Forelimb muscle (tissue), 1 donor: ENCODE measurements at places on chromosomes 3 and 15. TPM values are rescaled to one million over a fixed set of nuclear protein-coding genes. Genes with fewer than 3 reads are reported as not detected.

ESYT3 gene
- polyA plus RNA-seq: 20.7 TPM

- no peak for DNase-seq
Observed at GRCh38 chr3:184821034-184821433, 9.1 kb downstream of the VPS8 start.

DNA sequence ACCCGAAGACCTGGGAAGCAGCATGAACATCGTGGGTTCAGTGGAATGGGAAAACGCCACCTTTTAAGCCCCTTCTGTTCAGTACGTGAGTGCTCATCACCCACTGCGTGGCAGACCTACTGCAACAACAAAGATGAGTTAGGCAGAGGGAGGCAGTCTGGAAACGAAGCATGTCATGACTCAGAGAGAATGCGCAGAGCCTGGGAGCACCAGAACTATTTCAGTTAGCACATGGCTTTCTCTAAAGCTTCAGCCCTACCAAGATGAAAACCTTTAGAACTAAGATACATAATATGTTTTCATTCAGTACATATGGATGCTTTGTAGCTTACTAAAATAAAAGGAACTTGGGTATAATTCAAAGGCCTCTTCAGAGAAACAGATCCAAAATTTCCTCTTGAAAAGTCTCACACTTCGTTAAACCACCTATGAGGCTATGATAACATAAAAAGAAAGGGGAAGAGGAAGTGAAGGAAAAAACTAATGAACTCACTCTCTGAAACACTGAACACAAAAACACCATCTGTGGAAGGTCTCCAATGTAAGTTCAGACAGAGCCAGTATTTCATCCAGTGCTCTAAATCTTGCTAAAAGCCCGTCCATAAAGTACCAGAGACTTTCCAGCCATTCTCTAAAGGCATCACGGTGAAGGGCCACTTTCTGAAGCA lies 140.1 kb downstream of the OCA2 start:
- DNase-seq: no peak

GRCh38 chr3:183378545-183378944 lies 49.9 kb downstream of the MCF2L2 start:
- no peak for DNase-seq

- no peak for DNase-seq
Observed at GRCh38 chr15:33636958-33637357, 326.2 kb downstream of the RYR3 start.

REC114 gene
- not detected for polyA plus RNA-seq

MAP3K13 gene
- polyA plus RNA-seq: 12.1 TPM

DNA sequence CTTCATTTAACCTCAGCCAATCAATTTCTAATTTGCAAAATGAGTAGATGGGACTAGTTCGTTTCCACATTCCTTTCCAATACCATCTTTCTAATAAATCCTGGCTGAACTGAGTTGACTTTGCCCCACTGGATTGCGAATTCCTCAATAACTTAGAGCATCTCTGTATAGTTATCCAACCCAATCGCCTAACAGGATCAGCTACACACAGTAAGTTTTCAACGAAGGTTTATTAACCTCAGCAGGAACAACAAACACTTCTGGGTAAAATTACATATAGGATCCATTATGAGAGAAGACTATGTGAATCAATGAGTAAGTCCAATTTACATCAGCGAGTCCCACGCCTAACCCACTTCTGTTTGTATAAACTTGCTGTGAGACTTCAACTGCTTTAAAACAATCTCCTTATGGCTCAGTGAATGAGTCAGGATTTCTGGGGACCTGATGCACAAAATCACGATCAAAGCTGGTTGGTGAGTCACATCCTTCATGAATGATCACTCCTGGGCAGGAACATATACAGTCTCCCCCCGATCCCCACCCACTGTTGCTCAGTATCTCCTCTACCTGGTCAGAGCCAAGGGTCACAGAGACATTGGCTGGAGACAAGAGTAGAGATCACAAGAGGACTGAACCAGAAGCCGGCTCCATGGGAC lies 142.8 kb downstream of the EDEM1 start:
- no peak for DNase-seq

DNA sequence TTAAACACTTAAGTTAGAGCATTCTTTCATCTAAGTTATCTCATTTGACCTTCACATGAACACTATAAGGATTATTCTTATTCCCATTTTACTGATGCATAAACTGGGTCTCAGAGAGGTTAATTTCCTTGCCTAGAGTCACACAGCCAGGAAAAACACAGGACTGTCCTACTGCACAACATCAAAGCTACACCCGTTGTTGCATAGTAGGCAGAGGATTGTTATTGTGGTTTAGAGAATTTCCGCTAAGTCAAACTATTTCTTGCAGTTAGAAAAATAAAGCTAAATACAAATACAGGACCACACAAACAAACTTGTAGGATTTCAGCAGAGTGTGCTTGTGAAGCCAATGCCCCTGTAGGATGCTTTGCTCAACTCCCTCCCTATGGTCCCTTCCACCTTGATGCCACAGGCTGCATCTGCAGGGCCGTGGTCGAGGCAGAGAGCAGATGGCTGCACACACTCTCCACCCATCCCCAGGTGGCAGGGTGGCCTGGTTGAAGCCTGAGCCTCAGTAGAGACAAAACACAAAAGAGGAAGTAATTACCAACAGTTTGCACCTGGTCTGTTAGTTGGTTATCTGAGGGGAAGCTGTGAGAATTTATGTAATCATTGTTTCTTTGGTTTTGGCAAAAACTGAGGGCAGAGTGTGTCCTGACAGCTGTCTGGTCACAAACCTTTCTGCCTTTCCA lies 41.1 kb upstream of the SKOR1 start:
- no peak for DNase-seq

DNA sequence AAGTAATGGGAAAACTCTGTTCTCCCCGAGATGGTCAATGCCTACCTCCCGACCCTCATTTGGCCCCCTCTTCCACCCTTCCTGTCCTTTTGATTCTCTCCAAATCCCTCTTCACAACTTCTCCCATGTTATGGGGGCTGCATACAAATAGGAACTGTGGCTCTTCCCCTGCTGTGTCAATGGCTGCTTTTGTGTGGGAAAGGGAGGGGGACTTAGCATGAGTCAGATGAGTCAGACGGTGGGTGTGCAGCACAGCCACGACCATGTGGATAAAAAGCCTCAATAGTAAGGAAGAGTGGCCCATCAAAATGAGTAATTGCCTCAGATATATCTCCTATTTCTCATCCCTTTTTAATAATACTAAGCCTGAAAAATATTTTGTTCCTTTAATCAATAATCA lies 31.9 kb downstream of the SPATA16 start:
- no peak for DNase-seq

GRCh38 chr3:30354513-30354912 lies 251.9 kb upstream of the TGFBR2 start:
- DNase-seq: no peak

GOLGA8T gene
- not detected for polyA plus RNA-seq

- no peak for DNase-seq
Observed at GRCh38 chr3:119657887-119658702, 2.3 kb downstream of the POPDC2 start.

DNA sequence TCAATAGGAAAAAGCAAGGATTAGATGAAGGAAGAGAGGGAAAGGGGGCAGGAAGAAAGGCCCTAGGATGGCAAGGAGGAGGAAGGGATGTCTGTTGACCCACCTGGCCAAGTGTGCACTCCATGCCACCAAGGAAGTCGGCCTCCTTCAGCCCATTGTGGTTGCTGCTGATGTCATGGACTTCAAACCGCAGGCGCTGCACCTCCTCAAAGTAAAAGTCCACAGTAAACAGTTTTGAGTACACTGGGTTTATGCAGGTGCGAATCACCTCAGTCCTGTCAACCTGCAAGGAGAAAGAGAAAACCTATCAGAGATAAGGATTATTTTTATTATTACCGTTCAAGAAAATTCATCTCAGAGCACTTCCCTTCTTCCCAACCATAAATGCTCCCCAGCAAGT lies 220.6 kb upstream of the MRPL3 start:
- no peak for DNase-seq

GRCh38 chr3:135314237-135314636 lies 519.2 kb downstream of the EPHB1 start:
- DNase-seq: no peak

DNA sequence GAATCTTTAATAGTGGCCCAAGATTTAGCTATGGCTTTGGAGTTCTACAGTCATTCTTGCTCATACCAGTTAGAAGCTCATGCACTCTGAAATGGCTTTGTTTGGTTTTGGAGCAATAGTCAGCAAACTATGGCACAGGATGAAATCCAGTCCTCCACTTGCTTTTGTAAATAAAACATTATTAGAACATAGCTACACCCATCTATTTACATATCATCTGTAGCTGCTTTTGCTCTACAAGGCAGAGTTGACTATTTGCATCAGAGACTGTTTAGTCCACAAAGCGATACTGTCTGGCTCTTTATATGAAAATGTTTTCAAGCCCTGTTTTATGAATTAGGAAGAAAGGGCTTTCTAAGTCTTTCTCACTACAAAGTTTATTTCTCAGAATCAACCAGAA lies 716.9 kb downstream of the AGBL1 start:
- no peak for DNase-seq

DNA sequence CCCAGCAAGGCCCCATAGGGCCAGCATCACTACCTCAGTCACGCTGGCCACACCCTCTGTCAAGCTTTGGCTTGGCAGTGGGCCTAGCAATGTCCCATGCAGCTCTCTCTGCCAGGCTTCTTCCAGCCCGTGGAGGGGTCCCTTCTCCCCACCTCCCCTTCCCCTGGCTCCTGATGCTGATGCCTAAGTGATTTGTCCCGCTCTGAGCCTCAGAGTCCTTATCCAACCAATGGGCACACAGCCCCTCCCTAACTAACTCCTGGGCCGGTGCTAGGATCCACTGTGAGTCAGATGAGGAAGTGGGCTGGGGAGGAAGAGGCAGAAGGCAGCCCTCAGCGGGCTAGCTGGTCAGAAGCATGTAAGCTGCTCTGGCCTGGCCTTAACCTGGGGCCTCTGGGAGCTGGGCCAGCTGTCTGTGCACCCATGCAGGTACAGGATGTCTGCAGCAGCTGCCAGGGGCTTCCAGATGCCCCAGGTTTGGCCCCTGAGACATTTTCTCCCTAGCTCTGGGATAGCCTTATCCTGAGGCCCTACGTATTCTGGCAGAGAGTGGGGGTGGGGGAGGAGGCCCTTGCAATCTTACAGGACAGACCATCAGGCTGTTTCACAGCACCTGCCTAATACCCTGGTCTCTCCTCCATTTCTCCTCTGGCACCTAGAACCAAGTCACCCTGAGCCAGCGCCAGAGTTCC lies 740 bp upstream of the ZBTB47 start:
- no peak for DNase-seq

DNA sequence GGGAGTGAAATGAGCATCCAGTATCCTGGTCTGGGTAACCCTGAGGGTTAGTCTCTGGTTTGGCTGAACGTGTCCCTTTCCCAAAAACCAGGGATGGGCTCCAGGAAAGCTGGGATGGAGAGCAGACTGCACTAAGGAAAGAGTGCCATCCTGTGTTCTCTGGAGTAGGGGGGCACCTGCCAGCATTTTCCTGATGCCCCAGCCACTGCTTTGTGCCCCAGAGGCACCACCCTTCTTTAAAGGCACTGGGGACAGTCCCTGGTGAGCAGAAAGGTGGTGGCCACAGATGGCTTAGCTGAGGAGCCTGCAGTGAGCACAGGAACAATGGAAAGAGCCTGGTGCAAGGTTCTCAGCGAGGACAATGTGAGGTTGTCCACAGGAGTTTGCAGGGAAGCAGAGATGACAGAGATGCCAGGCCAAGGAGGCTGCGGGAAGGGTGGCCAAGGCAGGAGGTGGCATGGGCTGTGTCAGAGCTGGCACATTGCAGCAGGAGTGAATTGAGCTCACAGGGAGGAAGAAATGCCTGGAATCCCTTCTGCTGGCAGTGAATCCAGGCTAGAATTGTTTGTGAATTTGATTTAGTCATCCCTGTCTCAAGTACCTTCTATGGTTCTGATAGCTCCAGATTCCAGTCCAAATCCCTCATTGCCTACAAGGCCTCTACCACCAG lies 39.9 kb downstream of the AMOTL2 start:
- DNase-seq: no peak

GPR149 gene
- 0.10 TPM for polyA plus RNA-seq

DNA sequence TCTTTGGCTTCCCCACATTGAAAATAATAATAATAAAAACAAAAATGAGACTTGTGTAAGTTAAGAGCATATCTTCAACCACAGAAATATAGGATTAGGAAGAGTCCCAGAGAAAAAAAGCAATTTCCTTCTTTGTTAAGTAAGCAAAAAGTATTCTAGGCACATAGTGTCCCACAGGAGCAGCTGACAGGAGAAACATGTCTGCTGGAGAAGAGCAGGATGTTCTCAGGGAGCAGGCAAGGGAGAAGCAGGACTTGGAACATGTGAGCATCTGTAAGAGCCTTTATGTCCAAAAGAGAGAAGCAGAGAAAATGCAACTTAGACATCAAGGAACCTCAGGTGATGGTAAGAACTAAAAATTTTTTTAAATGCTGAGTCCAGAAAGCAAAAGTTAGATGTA lies 39.0 kb downstream of the TTC23 start:
- DNase-seq: no peak

DNA sequence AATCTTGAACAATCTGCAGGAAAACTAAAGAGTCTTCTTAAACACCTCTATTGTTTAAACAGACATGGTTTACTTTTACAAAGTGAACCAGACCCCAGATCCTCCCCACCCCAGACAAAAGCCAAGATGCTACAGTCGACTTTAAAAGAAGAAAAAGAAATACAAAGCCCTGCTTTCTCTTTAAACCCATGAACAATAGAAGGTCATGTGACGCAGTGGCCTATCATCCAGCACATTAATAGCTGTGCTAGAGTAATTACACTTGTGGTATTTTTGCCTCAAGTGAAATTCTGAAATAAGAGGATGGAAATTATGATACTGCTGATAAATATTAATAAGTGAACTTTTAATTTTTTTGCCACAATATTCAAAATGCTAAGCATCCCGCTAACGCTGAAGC lies 613.4 kb downstream of the FOXP1 start:
- no peak for DNase-seq

DNA sequence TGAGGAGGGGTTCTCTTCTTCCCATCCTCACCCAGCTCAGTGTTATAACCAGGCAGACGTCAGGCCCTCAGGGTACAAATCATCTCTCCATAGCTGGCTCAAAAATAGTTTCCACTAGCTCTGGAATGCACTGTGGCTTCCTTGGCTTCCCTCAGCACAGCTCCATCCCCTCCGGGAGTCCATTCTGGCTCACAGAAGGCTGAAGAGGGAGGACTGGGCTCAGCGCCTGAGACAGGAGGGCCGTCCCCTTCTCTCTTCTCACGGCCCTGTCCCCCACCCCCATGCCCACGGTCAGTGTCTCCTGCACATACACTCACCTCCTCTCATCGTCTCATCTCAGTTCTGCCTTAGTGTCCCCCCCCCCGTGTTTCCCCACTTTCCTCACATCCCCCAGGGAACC lies 50.1 kb downstream of the UMPS start:
- peak; percentile 70 for DNase-seq

GRCh38 chr3:72318504-72319193 lies 529.6 kb downstream of the SHQ1 start:
- no peak for DNase-seq
